Renal pelvis (tissue), 12 donors: ENCODE measurements at places on chromosomes 1 and 21.

DNA sequence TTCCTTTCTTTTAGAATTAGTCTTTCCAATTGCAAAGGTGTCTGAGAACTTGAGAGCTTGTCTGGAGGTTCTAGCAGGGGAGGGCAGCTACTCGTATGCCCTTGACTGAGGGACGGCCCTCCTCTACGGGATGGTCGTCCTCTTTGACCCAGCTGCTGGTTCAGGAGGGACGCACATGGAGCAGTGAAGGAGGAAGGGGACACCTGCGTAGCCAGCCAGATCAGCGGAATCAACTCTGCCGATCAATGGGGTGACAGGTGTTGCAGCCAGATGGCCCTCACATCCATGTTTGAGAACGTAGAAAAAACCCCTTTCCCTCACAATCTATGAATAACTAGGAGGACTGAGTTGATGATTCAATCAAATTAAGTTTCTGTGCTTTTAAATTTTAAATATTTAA lies 15.7 kb upstream of the A3GALT2 start:
- DNase-seq, result no peak

DNA sequence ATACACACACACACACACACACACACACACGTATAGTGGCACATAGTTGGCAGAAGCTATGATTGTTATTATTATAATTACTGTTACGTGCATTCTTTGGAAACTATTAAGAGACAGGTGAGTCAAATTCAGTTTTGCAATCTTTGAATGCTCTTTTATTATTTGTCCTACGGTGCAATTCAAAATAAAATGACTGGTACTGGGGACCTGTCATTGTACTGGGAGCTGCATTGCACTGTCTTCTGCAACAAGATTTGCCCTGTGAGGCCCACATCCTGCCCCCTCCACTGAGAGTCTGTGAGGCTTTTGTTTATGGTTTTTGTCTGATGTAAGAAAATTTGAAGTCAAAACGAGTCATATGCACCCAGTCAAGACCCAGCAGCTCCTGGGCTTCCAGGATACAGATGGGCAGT lies 1.9 kb downstream of the LY9 start:
- DNase-seq, result no peak

GRCh38 chr1:17122521-17123164 lies 3.4 kb upstream of the PADI2 start:
- DNase-seq, result no peak

DNA sequence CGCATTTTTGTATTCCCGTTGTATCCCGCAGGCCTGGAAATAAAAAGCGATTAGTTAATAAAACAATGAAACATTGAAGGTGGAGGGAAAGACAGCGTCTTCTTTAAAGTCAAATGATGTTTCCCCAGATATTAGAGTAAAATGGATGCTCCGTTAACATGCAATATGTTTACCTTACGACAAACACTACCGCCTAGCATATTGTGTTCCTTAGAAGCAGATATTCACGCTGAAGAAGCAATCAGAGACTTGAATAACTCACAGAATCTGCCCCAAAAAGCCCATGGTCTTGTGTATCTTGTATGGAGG lies 583 bp upstream of the B4GALT3 start:
- no peak for DNase-seq

DNA sequence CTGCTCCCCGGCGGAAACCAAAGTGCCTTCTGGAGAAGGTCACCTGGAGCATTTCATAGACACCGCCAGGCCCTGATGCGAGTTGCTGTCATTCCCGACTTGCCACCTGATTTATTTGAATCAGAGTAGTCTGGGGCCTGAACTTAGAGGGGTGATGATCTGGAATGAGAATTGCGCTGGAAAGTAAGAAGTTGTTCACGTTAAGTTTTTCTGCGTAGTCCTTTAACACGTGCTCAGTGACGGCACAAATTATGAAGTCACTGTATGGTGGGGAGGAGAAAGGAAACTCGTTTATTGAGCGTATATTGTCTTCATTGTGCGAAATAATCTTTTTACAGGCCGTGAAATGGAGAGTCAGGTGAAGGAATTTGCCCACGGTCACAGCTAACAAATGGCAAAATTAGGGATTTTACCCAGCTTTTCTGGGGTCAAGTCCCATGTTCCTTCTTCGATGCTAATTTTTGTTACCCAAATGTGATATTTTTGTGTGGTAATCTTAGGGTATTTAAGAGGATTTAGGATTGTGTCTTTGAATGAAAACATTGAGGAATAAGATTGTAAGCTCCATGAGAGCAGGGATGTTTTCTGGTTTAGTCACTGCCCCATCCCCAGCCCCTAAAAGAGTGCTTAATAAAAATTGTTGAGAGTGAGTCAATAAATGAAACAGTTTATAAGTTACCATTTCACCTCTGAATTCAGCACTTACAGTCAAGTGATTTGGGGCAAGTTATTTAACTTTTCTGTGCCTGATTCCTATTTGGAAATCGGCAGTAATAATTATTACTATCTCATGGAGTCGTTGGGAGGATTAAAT lies 46.4 kb upstream of the NBL1 start:
- DNase-seq, result peak; percentile 40

DNA sequence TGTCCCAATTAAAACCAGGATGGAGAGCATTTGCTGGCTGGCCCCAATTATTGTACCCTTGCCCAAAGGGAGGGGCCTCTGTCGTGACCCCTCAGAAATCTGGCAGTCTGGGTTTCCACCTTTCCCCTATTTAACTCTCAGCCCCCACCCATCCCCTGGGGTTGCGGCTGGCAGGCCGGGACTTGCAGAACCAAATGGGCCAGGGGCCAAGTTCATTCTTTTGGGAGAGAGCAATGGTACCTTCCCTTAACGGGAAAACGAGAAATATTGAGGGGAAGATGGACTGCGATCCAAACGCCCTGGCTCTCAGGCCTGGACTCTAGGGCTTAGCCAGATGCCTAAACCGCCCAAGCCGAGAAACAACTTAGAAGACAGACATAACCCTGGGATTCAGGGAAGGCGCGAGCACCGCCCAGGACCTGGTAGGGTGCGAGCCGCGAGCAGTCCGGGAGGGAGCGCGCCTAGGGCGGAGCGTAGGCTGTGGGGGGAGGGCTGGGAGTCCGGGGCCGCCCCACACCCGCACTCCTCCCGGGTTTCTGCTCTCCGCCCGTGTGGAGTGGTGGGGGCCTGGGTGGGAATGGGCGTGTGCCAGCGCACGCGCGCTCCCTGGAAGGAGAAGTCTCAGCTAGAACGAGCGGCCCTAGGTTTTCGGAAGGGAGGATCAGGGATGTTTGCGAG lies at the start of gene SLC27A3:
Gene SLC27A3 (plus strand): TSS at position 628 of the 678 bp plus-strand sequence. CDS start 91 bp downstream, outside the sequence.
- DNase-seq, result no peak

DNA sequence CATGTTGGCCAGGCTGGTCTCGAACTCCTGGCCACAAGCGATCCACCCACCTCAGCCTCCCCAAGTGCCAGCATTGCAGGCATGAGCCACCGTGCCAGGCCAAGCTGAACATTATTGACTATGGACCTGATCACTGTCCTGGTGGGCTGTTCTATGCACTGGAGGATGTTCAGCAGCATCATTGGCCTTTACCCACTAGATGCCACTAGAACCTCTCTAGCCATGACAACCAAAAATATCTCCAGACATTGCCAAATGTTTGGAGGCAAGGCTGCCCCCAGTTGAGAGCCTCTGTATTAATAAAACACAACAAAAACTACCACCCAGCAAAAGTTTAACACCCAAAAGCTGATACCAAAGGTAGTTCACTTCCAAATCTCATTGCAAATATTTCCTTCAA lies 110.8 kb upstream of the SOD1 start:
- no peak for DNase-seq

GRCh38 chr1:168202941-168203654 lies 22.7 kb upstream of the SFT2D2 start:
- DNase-seq, result no peak

DNA sequence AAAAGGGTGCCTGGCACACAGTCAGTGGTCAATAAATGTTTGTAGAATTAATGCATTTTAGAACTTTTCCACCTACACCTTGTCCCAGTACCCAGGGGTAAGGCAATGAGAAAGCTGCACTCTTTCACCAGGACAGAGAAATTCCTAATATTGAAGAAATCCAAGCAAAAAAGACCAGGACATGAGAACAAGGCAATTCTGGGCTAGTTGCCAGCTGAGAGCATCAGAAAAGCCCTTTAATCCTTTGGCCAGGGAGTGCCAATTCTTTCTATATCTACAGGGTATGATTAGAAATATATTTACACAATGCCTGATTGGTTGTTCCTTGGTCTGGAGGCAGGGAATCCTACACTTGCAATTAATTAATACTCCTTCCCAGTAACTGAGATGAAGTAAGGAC lies 492.4 kb upstream of the NFIA start:
- DNase-seq, result no peak

DNA sequence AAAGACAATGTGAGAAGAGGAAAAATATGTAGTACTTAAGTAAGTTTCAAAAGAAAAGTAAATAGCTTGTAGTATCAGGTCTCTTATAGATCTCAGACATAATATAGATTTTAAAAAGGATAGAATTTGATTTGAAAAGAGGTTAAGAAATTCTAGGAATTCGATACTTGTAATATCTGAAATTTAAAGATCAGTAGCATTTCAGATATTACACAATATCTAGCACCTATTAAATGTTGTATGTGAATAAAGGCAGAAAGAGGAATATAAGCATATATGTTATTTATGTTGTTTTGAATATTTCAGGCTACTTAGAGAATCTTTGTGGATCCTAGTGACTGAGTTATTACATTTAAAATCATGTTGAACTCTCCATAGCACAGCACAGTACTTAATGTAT lies 35.0 kb upstream of the METTL18 start:
- DNase-seq, result no peak
